Stimulated activated CD4-positive, alpha-beta T cell treated with anti-CD3 and anti-CD28 coated beads, Interleukin-1b, Interleukin-23, amount 100 ng/mL, for 24 hours (primary cell): ENCODE measurements at places on chromosomes 11 and 22.

GRCh38 chr22:27636716-27637508, 164.6 kb downstream of the MN1 start:
- DNase-seq = no peak

DNA sequence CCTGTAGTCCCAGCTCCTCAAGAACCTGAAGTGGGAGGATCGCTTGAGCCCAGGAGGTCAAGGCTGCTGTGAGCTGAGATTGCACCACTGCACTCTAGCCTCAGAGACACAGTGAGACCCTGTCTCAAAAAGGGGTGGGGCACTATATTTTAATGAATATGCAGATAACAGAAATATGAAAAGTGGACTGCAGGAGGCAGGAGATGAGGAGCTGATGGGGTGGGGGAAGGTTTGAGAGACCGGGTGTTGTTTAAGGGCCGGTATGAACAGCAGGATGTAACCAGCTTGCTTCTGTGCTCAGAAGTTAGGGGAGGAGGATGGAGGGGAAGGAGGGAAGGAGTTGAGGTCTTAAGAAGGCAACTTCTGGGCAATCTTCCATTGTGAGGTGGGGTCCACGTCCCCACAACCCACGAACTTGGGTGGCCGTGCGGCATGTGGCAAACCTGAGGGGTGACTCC, 1.3 kb upstream of the B4GALNT4 start:
- no peak for DNase-seq

DNA sequence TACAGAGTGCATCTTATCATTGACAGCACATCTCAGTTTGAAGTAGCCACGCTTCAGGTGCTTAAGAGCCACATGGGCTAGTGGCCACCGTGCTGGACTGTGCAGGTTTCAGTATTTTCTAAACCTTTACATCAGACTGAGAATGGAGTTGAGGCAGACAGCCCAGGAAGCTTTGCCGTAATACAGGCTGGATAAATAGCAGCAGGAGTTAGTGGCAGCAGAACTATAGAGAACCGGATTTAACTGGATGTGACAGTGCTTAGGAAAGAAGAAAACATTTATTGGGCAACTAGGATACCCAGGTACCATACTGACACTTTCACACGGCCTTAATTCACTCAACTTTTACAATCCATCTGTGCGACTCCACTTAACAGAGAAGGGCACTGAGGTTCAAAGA, 145.5 kb downstream of the LARGE1 start:
- DNase-seq = no peak

DNA sequence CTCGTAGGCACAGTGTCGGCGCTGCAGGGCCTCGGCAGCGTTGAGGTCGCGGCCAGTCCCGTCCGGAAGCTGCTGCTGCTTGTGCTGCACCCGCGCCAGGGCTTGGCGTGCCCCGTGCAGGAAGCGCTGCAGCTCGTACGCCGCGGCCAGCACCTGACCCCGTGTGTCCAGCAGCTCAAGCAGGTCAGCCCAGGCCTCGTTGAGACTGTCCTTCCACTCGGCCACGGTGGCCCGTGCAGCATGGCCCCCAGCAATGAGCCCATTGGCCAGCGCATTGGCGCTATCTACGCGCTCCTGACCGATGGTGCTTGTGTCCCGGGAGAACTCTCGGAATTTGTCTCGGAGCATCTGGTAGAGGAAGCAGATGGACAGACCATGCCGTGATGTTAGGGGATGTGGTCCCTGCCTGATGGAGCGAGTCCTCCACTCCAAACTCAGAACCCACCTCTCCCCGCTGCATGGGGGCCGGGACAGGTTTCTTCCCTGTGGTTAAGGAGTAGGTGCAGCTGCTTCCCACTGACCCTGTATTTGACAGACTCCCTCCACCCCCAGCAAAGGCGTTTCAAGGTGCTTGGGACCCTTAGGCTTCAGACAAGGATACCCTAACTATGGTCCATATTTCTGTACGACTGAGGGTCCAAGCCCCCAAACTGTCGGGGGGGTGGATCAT, 13.8 kb upstream of the RBM4B start:
- no peak for DNase-seq

GRCh38 chr11:66112601-66113499, 42.8 kb downstream of the PACS1 start:
- no peak for DNase-seq

- DNase-seq = no peak
These were observed 11.5 kb downstream of the MRGPRX1 start for GRCh38 chr11:18927550-18928322.

DNA sequence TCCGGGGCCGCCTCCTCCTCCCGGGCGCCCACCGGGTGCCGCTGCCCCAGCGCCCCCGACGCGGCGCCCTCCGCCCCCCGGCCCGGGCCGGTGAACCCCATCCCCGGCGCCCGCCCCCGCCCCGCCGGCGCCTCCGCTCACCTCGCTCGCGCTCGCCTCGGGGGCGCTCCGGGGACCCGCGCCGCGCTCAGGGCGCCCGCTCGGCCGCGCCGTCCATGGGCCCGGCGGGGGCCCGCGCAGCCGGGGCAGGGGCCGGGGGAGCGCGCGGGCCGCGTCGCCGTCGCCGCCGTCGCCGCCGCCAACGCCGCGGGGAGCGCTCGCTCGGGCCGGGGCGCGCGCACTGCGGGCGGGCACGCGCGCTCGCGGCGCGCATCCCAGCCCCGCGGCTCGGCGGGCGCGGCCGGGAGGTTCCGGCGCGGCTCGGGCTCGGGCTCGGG, 293 bp downstream of the DUSP8 start:
- no peak for DNase-seq

GRCh38 chr22:32080904-32081303, 37.8 kb downstream of the SLC5A1 start:
- DNase-seq = no peak

GRCh38 chr22:20956258-20957101, 10.6 kb upstream of the AIFM3 start:
- DNase-seq = no peak

DNA sequence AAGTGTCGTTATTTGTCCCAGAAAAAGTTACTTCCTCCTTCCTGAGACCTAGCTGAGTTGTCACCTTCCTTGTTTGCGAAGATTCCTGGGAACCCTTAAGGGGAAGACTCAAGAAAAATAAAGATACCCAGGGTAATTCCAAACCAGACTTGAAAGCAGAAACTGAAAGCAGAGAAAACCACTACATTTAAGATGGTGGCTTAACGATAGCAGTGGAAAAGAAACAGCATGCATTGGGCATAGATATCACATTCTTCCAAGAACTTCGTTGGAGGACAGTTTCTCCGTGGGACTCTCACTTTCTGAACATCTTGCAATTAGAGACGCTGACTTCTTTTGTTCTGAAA, 89.1 kb downstream of the FAM76B start:
- DNase-seq = no peak

GRCh38 chr11:26905368-26905767, 88.5 kb upstream of the FIBIN start:
- DNase-seq = no peak

- no peak for DNase-seq
These were observed 43.7 kb downstream of the ALX4 start for GRCh38 chr11:44266056-44266780.

DNA sequence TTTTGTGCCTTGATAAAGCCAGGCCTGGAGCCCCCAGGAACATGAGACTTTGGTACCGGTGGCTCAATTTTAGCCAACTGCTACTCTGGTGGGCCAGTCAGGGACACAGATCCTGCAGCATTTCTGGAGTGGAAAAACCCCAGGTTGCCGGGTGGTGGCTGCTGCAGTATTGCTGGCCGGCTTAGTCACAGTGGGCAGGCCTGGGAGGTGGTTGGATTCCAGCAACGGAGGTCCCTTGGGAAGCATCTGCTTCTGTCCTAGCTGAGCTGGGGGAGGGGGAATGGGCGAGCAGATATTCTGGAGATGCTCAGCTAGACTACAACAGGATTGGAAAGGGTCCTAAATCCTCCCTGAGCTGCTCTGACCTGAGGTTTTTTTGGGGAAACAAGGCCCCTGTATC, 31.6 kb upstream of the ACCSL start:
- no peak for DNase-seq

DNA sequence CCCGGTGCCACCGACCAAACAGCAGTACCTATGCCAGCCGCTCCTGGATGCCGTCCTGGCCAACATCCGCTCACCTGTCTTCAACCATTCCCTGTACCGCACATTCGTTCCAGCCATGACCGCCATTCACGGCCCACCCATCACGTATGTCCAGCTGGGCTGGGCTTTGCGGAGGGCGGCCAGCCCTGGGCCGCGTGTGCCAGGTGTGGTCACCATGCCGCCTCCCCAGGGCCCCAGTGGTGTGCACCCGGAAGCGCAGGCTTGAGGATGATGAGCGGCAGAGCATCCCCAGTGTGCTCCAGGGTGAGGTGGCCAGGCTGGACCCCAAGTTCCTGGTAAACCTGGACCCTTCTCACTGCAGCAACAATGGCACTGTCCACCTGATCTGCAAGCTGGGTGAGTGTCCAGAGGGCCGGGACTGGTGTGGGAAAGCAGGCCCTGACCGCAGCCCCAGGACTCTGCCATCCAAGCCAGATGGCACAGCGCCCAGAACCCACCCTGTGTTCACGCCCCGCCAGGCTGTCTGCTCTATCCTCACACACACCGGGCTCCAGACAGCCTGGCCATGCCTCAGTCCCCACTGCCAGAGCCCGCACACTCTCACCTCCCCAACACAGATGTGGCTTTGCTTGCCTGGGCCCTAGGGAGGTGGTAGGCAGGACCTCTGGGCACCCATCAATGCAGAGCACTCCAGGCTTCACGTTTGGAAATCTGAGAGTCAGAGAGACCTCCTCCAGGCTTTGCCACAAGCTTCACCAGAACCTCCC, 77.6 kb downstream of the MED15 start:
- DNase-seq = no peak
